Upper lobe of left lung (tissue), 6 donors: ENCODE measurements at places on chromosomes 7 and 10. TPM values are rescaled to one million over a fixed set of nuclear protein-coding genes. Genes with fewer than 3 reads are reported as not detected.

DNA sequence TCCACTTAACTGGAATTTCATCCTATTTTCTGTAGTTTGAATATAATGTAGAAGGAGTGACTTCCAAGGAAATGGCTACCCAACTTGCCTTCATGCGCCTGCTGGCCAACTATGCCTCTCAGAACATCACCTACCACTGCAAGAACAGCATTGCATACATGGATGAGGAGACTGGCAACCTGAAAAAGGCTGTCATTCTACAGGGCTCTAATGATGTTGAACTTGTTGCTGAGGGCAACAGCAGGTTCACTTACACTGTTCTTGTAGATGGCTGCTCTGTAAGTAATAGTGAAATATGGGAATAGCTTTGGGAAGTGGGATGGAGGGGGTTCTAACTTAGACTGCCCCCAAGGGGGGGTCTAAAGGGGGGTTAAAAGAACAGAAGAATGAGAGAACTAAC is 34.5 kb downstream of the COL1A2 start:
- DNase-seq = no peak

PSTK gene
- total RNA-seq = 3.2 TPM

- DNase-seq = peak; percentile 55
Observed at GRCh38 chr7:131859147-131859821, 302.9 kb upstream of the PODXL start.

GALNT17 gene
- 8.0 TPM for total RNA-seq

ZNF467 gene
- total RNA-seq = 15.7 TPM

GRCh38 chr7:157444843-157445135 is 108.0 kb downstream of the DNAJB6 start:
- no peak for DNase-seq

GRCh38 chr7:68311958-68312357 is 1286.3 kb upstream of the AUTS2 start:
- no peak for DNase-seq

DNA sequence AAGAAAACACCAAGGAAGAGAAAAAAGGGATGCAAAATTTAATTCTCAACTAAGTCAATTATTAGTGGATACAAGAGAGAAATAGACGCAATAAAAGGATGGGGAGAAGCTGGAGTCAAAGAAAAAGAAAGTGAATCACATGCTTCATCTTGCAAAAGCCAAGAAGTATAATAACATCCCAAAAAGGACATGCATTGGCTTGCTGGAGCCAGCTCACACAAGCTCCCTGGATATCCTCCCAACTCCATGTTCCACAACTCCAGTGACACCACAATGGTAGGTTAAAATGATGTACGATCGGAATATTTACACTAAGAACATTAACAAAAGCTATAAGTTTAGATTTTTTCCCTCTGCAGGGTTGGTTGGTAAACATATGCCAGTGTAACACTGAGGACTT is 72.4 kb downstream of the MACC1 start:
- no peak for DNase-seq

GET4 gene
- total RNA-seq = 42.8 TPM

PRKG1 gene
- total RNA-seq = 12.9 TPM

- no peak for DNase-seq
Observed at GRCh38 chr7:87565877-87566276, 34.8 kb downstream of the ABCB1 start.

GPR37 gene
- total RNA-seq = 0.69 TPM

- DNase-seq = peak; percentile 61
Observed at GRCh38 chr7:128835231-128835751, 5.1 kb downstream of the FLNC start.

DNA sequence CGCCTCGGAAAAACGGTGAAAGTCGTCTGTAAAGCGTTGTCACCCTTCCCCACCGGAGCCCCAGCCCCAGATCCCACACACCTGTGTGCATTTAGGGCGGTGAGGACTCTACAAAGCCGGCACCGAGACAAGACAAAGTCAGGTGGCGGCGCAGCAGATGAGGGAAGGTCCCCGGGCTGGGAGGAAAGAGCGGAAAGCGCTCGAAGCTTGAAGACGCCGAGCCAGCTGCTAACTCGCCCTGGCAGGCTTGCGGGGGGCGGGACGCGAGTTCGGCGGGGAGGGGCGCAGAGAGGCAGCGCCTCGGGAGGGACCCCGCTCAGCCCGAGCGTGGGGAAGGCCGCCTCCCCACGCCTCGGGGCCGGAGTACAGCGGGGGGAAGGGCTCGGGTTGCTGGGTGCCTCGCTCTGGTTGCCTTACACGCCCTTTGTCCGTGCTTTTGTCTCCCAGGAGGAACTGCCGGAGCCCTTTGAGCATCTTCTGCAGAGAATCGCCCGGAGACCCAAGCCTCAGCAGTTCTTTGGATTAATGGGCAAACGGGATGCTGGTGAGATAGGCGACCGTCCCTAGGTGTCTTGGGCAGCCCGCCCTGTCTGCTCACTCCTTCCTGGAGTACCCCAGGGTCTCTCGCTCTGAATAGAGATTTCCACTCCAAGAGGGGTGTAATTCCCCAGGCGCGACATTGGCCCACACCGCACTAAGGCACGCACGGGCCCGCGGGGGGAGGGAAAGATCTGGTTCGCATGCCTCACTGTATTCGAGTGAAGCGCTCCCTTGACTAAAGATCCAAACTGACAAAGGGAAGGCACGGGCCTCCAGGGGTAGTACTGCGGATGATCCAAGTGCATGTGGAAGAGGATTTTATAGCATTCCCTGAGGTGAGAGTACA is 1.6 kb downstream of the TAC1 start:
- peak; percentile 78 for DNase-seq

GRCh38 chr10:91816981-91817380 is 18.8 kb downstream of the TNKS2 start:
- no peak for DNase-seq

AQP1 gene
- total RNA-seq = 1,228 TPM

FAM241B gene
- total RNA-seq = not detected

DNA sequence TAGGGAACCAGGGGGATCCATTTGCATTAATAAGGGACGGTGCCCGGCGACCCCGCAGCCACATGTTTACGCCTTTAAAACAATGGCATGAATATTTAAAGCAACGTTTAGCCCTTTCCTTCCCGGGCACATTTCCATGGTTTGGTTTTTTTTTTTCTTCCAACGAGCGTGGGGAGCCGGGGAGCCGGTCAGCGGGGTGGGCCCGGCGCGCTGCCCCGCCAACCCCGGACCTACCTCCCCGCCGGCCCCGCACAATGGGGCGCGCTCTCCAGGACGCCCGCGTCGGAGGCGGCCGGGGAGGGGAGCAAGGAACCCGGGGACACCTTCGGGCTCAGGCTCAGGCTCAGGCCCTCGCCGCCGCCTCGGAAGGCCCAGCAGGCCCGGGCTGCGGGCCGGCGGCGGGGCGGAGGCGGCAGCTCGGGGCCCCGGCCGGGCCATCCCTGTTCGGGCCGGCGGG is 1.0 kb downstream of the SEPHS1 start:
- DNase-seq = no peak

- DNase-seq = no peak
Observed at GRCh38 chr7:140093375-140093774, 30.6 kb upstream of the PARP12 start.

EBLN1 gene
- not detected for total RNA-seq

SERPINE1 gene
- 8.4 TPM for total RNA-seq

GRCh38 chr7:105229641-105230040 is 159.1 kb downstream of the SRPK2 start:
- DNase-seq = no peak

GRCh38 chr7:151744656-151745638 is 132.0 kb downstream of the PRKAG2 start:
- DNase-seq = peak; percentile 81
